ENCODE measurements at places on chromosomes 6 and 20.

GRCh38 chr6:158041370-158041769 is 59.7 kb downstream of the SYNJ2 start:
- DNase-seq: no peak
- no peaks in the 10 kb centered on the region for H3K27me3 ChIP-seq
- H3K27ac ChIP-seq: no peak overlapping the region
- H3K36me3 ChIP-seq: peaks cover 4% of the 10 kb centered on the region
- no peaks in the 10 kb centered on the region for H3K4me1 ChIP-seq

DNA sequence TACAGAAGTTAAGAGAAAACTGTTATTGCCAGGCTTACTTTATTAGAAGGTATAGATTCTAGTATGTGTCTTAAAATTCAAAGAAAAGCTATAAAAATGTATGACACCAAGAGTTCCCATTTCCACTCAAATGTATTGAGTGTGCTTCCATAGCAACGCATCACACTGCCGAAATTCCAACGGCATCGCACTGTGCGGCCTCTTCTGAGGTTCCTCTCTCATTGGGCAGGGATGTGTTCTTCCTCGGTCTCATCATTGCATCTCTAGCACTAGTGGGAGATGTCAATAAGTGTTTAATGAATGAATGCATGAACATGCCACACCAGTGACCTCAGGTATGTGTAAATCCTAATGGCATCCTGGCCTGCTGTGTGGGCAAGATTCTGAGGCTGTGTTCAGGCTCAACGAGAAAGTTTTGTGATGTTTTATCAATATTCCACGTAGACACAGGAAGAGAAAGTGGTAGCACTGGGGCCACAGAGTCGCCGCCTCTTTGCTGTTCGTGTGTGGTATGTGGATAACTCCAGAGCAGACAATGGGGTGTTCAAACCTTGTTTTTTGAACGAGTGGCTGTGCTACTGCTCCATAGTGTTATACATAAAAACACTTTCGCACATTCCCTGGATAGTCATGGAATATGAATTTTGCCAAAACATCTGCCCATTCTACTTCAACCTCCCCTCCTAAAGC is 171.6 kb downstream of the ADGB start:
- no peaks in the 10 kb centered on the region for H3K27me3 ChIP-seq
- no peaks in the 10 kb centered on the region for H3K36me3 ChIP-seq
- H3K4me3 ChIP-seq: peak overlapping the region; percentile 60
- DNase-seq: no peak
- H3K27ac ChIP-seq: no peak overlapping the region

DNA sequence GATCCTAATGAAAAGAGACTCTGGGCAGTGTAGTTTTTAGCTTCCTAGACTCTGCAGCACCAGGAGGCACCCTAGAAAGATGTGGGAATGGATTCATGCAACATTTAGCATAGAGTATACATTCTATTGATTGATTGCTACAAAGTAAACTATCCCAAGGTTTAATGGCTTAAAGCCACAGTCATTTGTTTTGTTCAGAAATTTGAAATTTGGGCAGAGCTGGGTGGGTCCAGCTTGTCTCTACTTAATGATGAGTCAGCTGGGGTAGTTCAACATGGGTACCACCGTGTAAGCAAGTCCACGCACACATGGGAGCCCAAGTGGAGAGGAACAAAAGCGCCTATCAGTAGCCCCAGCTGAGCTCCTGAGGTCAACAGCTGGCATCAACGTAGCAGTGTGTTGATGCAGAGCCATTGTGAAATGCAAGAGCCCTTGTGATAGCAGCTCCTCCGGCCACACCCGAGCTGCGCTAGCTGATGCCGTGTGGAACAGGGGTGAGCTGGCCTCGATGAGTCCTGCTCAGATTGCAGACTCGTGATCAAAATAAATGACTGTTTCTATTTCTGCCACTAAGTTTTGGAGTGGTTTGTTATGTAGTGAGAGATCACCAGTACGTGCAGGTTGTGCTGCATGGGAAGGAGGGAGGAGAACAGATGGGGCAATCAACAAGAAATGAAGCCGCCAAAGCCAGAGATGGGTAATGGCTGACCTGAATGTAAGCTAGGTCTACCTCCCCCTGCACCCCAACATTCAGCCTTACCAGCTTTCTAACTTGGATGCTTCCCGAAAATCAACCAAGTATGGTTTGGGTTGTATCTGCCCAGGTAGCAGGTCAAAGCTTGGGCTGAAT is 45.7 kb upstream of the TRAF3IP2 start:
- no peak for DNase-seq
- H3K4me1 ChIP-seq: no peaks in the 10 kb centered on the region
- H3K36me3 ChIP-seq: peaks cover 3% of the 10 kb centered on the region
- H3K4me3 ChIP-seq: no peak overlapping the region

- no peaks in the 10 kb centered on the region for H3K27me3 ChIP-seq
- no peak overlapping the region for H3K27ac ChIP-seq
- H3K4me3 ChIP-seq: no peak overlapping the region
- no peak for DNase-seq
- no peaks in the 10 kb centered on the region for H3K36me3 ChIP-seq
These were observed 105.2 kb upstream of the BMP2 start for GRCh38 chr20:6662309-6662708.

DNA sequence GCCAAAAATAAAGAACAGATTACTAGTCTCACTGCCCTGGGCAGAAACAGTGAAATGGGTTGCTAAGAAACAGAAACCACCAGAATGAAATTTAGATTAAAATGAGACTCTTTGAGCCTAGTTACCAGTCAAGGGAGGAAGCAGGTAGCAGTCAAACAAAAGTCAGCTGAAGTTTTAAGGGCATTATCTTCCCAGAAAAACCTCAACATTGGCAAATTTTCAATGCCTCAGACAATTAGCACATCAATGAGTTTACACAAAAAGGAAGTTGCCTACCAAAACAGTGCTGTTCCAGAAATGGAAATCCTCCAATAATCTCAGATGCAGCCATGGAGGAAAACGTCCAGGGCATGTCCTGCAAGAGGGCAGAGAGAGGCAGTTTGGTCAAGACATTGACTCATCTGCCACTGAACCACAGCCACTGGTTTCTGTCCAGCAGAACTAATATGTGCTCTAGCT is 399.7 kb upstream of the ADGRB3 start:
- H3K27me3 ChIP-seq: no peaks in the 10 kb centered on the region
- no peak for DNase-seq
- no peaks in the 10 kb centered on the region for H3K4me1 ChIP-seq
- H3K27ac ChIP-seq: no peak overlapping the region
- H3K4me3 ChIP-seq: no peak overlapping the region

- DNase-seq: no peak
- peak overlapping the region; percentile 7 for H3K27ac ChIP-seq
- H3K27me3 ChIP-seq: no peaks in the 10 kb centered on the region
- no peak overlapping the region for H3K4me3 ChIP-seq
- no peaks in the 10 kb centered on the region for H3K36me3 ChIP-seq
These were observed 19.1 kb upstream of the ZC3H12D start for GRCh38 chr6:149503872-149504271.

- H3K27me3 ChIP-seq: no peaks in the 10 kb centered on the region
- DNase-seq: peak; percentile 29
These were observed 88.0 kb downstream of the PRND start for GRCh38 chr20:4809707-4810106.

GRCh38 chr20:56689852-56690485 is 60.9 kb downstream of the TFAP2C start:
- no peaks in the 10 kb centered on the region for H3K36me3 ChIP-seq
- no peak overlapping the region for H3K4me3 ChIP-seq
- H3K27ac ChIP-seq: no peak overlapping the region
- no peak for DNase-seq
- no peaks in the 10 kb centered on the region for H3K27me3 ChIP-seq

DNA sequence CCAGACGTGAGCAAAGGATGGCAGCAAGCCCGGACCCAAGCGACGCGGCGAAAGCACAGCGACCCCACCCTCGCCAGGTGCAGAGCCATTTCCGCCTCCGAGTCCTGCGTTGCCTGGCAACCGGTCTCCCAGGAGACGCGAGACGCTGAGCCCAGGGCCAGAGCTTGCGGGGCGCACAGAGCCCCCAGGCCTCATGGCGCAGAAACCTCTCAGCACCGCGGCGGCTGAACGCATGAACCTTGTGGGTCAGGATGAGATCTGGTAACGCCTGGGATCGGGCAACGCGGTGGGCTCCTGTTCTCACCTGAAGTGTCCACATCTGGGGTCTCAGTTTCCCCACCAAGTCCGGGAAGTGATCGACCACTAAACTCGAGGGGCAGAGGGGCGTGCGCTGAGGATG is 77.7 kb downstream of the ANKRD60 start:
- DNase-seq: no peak
- H3K27ac ChIP-seq: no peak overlapping the region
- no peak overlapping the region for H3K4me3 ChIP-seq
- no peaks in the 10 kb centered on the region for H3K4me1 ChIP-seq
- H3K27me3 ChIP-seq: no peaks in the 10 kb centered on the region

- H3K27ac ChIP-seq: no peak overlapping the region
- H3K36me3 ChIP-seq: no peaks in the 10 kb centered on the region
- no peak for DNase-seq
- H3K27me3 ChIP-seq: no peaks in the 10 kb centered on the region
- H3K4me1 ChIP-seq: peaks cover 5% of the 10 kb centered on the region
These were observed 16.9 kb downstream of the MUCL3 start for GRCh38 chr6:30957716-30958115.

GRCh38 chr6:97150932-97151331 is 132.1 kb downstream of the MMS22L start:
- no peak overlapping the region for H3K27ac ChIP-seq
- H3K27me3 ChIP-seq: no peaks in the 10 kb centered on the region
- no peaks in the 10 kb centered on the region for H3K4me1 ChIP-seq
- H3K4me3 ChIP-seq: no peak overlapping the region

DNA sequence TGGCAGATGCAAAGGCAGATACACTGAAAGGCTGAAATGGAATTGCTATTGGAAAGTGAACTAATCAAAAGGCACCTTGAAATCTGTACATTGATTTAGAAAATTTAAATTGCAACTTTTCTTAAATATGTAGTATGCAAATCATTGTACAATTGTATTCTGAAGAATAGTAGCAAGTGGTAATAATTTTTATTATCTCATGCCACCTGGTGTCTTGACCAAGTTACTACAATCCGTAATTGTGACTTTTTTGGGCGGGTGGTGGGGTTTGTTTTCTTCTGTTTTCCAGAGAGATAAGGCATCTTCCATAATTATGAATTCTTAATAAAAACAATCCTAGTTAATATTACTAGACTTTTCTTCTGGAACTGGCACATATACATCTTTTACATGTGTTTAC is 12.5 kb upstream of the BCKDHB start:
- H3K27ac ChIP-seq: no peak overlapping the region
- H3K4me1 ChIP-seq: no peaks in the 10 kb centered on the region
- H3K36me3 ChIP-seq: no peaks in the 10 kb centered on the region
- no peak overlapping the region for H3K4me3 ChIP-seq

- no peak overlapping the region for H3K27ac ChIP-seq
- no peaks in the 10 kb centered on the region for H3K36me3 ChIP-seq
- no peaks in the 10 kb centered on the region for H3K4me1 ChIP-seq
- no peak overlapping the region for H3K4me3 ChIP-seq
- no peak for DNase-seq
These were observed 216.8 kb upstream of the CITED2 start for GRCh38 chr6:139591075-139591865.

GRCh38 chr20:35690265-35690664 is 8.9 kb downstream of the NFS1 start:
- H3K27me3 ChIP-seq: no peaks in the 10 kb centered on the region
- no peak overlapping the region for H3K4me3 ChIP-seq
- DNase-seq: no peak
- H3K27ac ChIP-seq: no peak overlapping the region
- no peaks in the 10 kb centered on the region for H3K4me1 ChIP-seq

- H3K27ac ChIP-seq: no peak overlapping the region
- H3K27me3 ChIP-seq: no peaks in the 10 kb centered on the region
- H3K4me1 ChIP-seq: no peaks in the 10 kb centered on the region
- no peaks in the 10 kb centered on the region for H3K36me3 ChIP-seq
- DNase-seq: no peak
These were observed 78.3 kb downstream of the BTBD3 start for GRCh38 chr20:11995805-11996567.

GRCh38 chr20:45779011-45779915 is 12.4 kb downstream of the WFDC3 start:
- H3K27me3 ChIP-seq: no peaks in the 10 kb centered on the region
- H3K27ac ChIP-seq: no peak overlapping the region
- DNase-seq: no peak
- no peaks in the 10 kb centered on the region for H3K4me1 ChIP-seq
- no peaks in the 10 kb centered on the region for H3K36me3 ChIP-seq
- H3K4me3 ChIP-seq: no peak overlapping the region

GRCh38 chr20:5859608-5860007 is 90.7 kb downstream of the TRMT6 start:
- H3K4me1 ChIP-seq: no peaks in the 10 kb centered on the region
- H3K36me3 ChIP-seq: no peaks in the 10 kb centered on the region
- no peaks in the 10 kb centered on the region for H3K27me3 ChIP-seq
- no peak overlapping the region for H3K27ac ChIP-seq
- no peak for DNase-seq

DNA sequence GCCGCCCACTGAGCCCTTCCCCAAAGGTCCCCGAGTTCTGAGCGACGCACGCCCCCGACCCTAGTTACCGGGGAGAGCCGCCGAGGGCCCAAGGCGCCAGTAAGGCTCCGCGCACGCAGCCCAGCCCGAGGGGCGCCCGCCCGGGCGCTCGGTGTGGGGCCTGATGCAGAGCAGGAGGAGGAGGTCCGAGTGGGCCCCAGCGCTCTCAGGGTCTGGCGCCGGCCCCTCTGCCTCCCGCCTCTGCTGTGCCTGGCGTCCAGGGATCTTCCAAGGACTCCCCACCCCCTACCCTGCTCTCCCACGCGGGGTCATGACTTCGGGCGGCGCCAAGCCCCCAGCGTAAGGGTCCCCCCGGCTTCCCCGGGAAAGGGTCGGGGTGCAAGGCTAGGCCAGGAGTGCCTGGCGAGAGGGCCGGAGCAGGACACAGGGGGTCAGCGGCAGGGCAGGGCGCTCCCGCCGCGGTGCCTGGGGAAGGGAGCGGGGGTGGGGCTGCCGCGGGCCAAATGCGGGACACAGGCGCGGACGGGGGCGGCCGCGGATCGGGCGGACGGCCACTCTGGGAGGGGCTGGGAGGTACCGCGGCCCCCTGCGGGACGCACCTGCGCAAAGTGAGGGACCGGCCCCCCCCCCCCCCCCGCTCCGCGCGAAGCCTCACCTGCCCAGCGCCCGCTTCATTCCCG is 637 bp downstream of the ABHD12 start:
- peak; percentile 12 for DNase-seq
- no peaks in the 10 kb centered on the region for H3K36me3 ChIP-seq
- H3K4me1 ChIP-seq: no peaks in the 10 kb centered on the region
- H3K4me3 ChIP-seq: peak overlapping the region; percentile 62
- no peaks in the 10 kb centered on the region for H3K27me3 ChIP-seq

GRCh38 chr6:139017227-139017626 is 11.3 kb upstream of the ABRACL start:
- DNase-seq: no peak
- no peaks in the 10 kb centered on the region for H3K4me1 ChIP-seq
- no peak overlapping the region for H3K4me3 ChIP-seq
- H3K27ac ChIP-seq: no peak overlapping the region
- H3K27me3 ChIP-seq: no peaks in the 10 kb centered on the region

Measured in naive thymus-derived CD4-positive, alpha-beta T cell (primary cell).